Right lobe of liver (tissue), 6 donors: ENCODE measurements at places on chromosomes 12 and 14.

- DNase-seq, result no peak
Observed at GRCh38 chr12:46523863-46524770, 151.5 kb upstream of the SLC38A2 start.

- no peak for DNase-seq
Observed at GRCh38 chr12:122042910-122043309, 21.2 kb downstream of the BCL7A start.

- DNase-seq, result no peak
Observed at GRCh38 chr12:46811185-46811584, 14.6 kb downstream of the SLC38A4 start.

- no peak for DNase-seq
Observed at GRCh38 chr12:110844131-110844530, 2.7 kb upstream of the CCDC63 start.

- DNase-seq, result no peak
Observed at GRCh38 chr14:64760916-64761315, 56.7 kb downstream of the PLEKHG3 start.

GRCh38 chr12:70584332-70584731 is 52.9 kb downstream of the PTPRB start:
- no peak for DNase-seq

GRCh38 chr12:51949342-51950030 is 2.0 kb upstream of the ACVR1B start:
- DNase-seq, result no peak

DNA sequence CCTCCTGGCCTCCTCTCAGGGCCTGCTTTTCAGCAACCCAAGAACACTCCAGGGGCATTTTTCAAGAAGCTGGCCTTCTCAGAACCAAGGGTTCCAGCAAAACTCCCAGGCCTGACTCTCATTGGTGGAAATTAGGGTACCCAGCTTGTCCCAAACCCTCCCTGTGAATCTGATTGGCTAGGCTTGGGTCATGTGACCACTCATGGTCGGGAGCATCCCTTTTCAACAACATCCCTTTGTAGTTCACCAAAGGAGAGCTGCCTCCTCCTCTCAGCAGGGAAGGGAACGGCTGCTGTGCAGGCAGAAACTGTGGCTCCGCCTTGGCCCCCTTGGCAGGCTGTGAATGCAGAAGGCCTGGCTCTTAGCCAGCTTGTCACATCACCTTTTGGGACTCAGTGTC is 94.5 kb downstream of the AACS start:
- no peak for DNase-seq

GRCh38 chr12:69633061-69633460 is 22.4 kb upstream of the LRRC10 start:
- no peak for DNase-seq

DNA sequence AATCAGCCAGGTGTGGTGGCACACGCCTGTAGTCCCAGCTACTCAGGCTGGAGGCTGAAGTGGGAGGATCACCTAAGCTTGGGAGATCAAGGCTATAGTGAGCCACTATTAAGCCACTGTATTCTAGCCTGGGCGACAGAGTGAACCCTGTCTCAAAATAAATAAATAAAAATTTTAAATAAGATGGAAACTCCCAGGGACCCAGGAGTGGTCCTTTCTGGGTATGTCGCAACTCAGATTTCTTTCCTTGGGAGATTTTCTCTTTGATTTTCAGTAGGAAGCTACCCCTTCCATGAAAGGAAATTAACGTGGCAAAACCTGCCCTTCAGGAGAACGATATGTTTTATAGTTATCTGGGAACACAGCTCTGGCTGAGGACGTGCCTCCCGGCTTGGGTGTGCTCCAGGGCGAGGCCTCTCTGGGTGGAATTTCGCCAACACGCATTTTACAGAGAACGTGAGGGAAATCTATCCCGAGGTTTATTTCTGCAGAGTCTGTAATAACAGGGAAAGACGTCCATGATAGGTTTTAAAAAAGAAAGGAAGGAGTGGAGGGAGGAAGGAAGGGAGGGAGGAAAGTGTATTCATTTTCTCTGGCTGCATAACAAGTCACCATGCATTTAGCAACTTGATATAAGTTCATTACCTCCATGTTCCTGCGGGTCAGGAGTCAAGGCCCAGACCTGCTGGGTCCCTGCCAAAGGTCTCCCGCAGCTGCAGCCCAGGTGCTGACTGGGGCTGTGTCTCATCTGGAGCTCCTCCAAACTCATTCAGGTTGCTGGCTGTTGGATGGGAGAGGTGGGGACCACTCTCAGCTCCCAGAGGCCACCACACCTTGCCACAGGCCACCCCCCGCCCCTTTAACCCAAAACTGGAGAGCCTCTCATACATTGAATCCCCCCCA is 80.6 kb upstream of the GSC start:
- no peak for DNase-seq

GRCh38 chr14:93018366-93018765 is 95.4 kb downstream of the CHGA start:
- DNase-seq, result no peak

DNA sequence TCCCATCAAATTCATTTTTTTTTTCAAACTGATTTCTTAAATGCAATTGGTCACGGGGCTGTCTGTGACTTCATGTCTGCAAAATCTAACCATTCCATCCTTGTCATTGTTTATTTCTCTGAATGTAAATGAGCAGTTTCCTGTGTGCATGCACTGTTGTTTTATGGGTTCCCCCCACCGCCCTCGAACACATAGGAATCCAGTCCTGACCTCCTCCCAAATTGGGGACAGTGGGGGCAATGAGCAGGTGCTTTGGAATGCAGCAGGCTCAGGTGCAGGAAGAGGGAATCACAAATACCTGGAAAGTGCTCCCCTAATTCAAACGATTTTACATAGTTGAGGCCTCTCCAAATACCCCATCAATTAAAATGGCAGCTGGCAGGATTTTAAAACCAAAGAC is 62.6 kb upstream of the ESRRB start:
- DNase-seq, result no peak

DNA sequence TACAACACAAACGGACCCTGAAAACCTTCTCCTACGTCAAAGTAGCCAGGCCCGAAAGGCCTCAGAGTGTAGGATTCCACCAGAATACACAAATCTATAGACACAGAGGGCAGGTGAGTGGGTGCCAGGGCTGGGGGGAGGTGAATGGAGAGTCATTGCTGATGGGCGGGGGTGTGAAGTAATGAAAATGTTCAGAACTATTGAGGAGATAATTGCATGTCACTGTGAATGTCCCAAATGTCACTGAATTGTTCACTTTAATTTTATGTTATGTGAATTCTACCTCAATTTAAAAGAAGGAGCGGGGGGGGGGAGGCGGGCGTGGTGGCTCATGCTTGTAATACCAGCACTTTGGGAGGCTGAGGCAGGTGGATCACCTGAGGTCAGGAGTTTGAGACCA is 36.0 kb downstream of the P2RX4 start:
- no peak for DNase-seq

- DNase-seq, result no peak
Observed at GRCh38 chr12:113000433-113000832, 22.1 kb downstream of the OAS2 start.

- no peak for DNase-seq
Observed at GRCh38 chr14:93067088-93067487, 48.6 kb downstream of the ITPK1 start.

GRCh38 chr14:77003960-77004710 is 24.4 kb downstream of the IRF2BPL start:
- no peak for DNase-seq
